NCI-H1417 treated with DMSO at 0.1 percent for 48 hours (cell line): ENCODE measurements at places on chromosomes 12 and 14.

- no peak for DNase-seq
Observed at GRCh38 chr14:37138898-37139297, 33.5 kb downstream of the SLC25A21 start.

- no peak for DNase-seq
Observed at GRCh38 chr12:82019533-82019932, 260.4 kb upstream of the PPFIA2 start.

DNA sequence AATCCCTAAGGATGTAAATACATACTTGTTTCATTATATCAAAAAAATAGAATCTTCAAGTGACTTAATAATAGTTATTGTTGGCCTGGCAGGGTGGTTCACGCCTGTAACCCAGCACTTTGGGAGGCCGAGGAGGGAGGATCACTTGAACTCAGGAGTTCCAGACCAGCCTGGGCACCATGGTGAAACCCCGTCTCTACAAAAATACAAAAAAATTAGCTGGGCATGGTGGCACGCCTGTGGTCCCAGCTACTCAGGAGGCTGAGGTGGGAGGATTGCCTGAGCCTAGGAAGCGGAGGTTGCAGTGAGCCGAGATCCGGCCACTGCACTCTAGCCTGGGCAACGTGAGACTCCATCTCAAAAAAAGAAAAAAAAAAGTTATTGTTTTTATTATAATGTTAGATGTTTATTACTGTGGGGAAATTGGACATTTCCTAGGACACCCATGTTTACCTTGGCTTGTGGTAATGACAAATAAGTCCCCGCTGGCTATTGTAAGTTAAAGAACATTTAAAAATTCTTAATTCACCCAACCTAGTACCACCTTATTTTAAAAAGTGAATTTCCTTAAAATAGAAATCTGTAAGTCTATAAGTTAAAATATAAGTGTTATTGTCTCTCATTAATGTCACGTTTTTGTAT is 1.8 kb downstream of the USP15 start:
- DNase-seq, result no peak

DNA sequence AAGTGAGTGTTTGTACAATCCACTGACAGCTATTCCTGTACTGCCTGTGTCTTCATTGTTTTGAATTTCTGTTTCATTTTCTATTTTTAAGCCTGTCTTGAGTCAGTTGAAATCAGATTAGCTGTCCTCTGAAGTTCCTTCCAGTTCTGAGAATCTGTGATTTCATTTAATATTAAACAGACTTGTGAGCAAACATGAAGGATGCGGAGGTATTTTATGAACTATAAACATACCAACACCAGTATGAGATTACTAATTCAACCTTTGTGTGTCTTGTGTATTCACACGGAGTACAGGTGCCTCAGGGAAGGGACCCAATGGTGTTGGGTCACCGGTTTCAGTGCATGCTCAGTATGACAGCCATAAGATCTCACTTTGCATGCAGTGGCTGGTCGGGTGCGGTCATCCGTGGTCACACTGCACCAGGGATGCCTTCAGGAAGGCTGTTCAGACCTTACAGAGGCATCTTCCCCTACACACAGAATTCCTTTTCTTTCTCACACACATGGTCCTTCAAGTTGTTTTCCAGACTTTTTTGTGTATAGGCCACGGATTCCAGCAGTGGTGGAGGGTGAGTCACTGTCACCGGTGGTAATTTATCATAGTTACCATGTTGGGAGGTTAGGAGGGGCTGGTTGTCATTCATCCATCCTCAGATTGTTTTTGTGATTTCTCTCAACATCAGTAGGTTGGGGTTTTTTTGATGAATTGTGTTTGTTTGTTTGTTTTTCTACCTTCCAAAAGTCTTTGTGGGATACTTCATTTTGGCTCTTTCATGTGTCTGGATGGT is 103.0 kb upstream of the SFSWAP start:
- DNase-seq, result no peak

GRCh38 chr14:68599896-68600610 is 192.8 kb downstream of the ZFP36L1 start:
- DNase-seq, result no peak

- DNase-seq, result no peak
Observed at GRCh38 chr12:23356927-23357708, 592.4 kb downstream of the SOX5 start.

GRCh38 chr14:91744068-91744480 is 12.2 kb upstream of the CATSPERB start:
- no peak for DNase-seq

- no peak for DNase-seq
Observed at GRCh38 chr12:12157424-12157823, 86.7 kb downstream of the BCL2L14 start.

- DNase-seq, result no peak
Observed at GRCh38 chr12:38736821-38737220, 168.6 kb downstream of the CPNE8 start.

DNA sequence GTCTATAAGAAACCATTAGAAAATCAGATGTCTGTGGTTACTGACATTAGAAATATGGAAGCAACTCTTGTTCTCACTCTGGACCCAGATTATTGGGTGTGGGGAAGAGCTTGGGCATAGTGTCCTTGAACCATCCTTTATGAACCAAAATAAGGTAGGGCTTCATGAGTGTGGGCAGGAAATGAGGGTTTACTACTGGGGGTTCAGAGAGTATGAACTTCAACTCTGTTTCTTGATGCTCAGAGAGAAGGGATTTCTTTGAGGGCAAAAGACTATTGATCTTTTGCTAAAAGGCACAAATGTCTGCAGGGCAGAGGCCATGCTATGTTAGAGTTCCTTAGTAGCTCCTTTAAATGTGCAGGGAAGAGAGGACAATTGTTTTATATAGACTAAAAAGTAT is 183.3 kb upstream of the ATP2B1 start:
- DNase-seq, result no peak

- no peak for DNase-seq
Observed at GRCh38 chr12:50506753-50507473, 2.1 kb downstream of the DIP2B start.

DNA sequence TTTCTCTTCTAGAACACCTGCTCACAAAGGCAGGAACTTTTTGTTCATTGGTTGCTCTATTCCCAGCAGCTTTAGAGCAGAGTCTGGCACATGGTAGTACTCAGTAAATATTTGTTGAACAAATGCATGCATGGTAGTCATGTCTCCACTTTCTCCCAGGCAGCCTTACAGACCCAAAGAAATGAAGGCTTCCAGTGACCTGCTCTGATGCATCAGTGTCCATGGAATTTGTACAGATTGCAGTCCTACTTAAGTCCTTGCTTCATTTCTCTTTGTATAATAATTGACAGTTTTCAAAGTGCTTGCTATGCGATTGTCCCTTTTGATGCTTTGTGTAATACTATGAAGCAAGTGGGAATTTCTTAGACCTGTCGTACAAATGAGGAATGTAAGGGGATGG is 119.6 kb downstream of the DERA start:
- no peak for DNase-seq

DNA sequence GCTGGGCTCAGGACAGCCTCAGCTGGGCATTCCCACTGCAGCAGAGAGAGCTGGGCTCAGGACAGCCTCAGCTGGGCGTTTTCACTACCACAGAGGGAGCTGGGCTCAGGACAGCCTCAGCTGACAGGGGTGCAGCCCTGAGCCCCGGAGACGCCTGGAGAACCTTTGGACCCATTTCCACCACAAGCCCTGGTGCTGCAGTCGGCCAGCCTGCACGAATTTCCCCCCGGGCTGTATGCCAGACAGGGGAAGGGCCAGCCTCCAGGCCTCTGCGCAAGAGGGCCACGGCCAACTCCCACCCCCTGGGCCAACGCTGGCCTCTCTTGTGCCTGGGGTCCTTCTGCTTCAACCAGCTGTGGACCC is 2.6 kb upstream of the C14orf180 start:
- no peak for DNase-seq

DNA sequence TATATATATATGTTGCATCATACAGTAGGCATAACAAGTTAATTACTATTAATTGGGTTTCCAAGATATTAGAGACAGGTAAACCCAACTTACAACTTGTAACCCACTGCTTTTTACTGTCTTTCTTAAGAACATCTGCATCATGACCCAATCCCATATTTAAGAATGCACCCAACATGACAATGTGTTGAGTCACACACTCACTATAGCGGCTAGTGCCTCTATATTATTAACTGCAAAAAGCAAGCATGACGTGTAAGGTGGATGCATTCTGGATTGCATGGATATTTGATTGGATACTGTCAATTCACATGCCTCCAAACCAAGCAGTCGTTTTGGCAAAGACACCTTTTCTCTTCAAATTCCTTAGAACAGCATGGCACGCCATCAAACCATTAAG is 68.2 kb downstream of the KSR2 start:
- DNase-seq, result no peak

DNA sequence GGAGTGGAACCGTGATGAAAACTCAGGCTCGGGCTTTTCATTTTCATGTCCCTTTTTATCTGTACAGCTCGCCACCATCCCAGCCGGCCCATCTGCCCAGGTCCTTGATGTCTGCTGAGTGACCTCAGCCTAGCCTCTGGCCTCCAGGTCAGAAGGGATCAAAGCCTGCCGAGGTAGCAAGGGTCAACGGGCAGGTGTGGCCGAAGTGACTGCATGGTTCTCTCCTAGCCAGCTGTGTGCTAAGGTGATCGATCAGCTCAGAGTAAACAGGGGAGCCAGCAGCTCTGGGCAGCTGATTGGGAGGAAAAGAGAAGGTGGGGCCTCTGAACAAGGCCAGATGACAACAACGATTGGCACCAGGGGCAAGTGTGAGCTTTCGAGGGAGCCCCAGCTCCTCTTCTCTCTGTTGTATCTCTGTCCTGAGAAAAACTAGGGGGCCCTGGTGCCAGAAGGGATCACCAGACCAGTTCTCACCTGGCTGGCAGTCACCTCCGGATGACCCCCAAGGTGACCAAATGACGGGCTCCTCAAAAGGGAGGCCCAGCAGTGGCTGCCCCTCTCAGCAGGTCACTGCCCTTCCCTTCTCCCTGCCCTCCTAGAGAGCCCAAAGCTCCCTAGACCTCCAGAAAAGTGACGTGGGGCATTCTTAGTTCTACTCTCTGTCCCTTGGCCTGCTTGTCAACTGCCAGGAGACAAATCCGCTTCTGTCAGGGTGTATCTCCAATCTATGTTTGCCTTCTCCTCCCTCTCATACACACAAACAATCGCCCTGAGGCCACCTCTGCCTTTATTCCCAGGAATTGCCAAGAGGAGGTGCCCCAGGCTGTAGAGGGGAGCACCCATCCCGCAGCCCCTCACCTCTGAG is 3.4 kb downstream of the SLC6A12 start:
- no peak for DNase-seq

- no peak for DNase-seq
Observed at GRCh38 chr14:69612014-69612782, 802 bp downstream of the SUSD6 start.

DNA sequence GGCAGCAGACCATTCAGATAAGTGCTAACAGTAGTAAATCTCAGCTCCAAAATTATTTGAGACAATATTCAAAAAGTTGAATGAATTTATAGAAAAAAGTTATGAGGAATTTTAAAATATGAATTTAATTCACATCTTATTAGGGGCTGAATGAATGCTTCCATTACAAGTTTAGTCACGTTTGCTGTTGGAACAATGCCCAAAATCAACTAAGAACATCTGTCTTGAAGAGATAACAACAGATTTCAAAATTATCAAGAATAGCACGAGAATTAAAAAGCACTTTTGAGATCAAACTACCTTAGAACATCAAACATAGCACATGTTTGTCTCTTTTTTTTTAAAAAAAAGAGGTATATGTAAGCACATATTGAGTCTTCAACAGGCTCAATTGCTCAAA is 115.4 kb upstream of the PPFIA2 start:
- DNase-seq, result no peak

DNA sequence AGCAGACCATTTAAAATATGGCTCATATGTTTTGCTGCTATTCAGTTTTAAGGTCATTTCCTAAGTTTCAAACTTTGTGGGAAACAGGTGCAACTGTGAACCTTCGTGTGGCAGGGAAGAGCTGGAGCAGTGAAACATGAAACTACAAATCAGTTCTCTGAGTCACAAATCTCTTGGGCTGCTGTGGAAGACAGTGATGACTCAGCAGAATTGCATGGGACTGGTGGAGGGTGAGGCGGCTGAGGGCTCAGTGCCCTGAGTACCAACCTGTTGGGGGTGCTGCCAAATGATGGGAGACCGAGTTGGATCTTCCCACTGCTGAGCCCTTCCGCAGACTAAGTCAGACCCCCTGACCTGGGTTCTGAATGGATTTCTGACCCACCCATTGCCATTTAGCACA is 8.4 kb upstream of the CALM1 start:
- DNase-seq, result no peak

- DNase-seq, result no peak
Observed at GRCh38 chr12:33587354-33587753, 147.7 kb upstream of the SYT10 start.

GRCh38 chr12:114682106-114682784 is 1.7 kb downstream of the TBX3 start:
- no peak for DNase-seq

DNA sequence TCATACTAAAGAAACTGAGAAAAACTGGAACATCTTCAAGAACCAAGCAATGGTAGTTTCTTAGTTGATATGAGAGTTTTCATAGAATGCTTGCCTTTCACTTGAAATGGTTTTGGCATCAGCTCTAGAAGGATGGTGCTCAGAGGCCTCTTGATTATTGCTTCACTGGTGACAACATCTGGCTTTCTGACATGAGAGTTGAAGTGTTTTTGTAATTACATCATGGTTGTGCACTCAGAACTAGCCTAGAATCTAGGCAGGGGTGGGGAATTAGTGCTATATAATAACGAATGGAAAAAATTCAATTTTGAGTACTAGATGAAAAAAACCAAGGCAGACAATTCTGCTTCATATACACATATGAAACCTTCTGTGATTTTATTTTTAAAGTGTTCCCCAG is 172.8 kb upstream of the LMNTD1 start:
- no peak for DNase-seq

GRCh38 chr12:72053604-72054003 is 115.0 kb downstream of the TPH2 start:
- no peak for DNase-seq

DNA sequence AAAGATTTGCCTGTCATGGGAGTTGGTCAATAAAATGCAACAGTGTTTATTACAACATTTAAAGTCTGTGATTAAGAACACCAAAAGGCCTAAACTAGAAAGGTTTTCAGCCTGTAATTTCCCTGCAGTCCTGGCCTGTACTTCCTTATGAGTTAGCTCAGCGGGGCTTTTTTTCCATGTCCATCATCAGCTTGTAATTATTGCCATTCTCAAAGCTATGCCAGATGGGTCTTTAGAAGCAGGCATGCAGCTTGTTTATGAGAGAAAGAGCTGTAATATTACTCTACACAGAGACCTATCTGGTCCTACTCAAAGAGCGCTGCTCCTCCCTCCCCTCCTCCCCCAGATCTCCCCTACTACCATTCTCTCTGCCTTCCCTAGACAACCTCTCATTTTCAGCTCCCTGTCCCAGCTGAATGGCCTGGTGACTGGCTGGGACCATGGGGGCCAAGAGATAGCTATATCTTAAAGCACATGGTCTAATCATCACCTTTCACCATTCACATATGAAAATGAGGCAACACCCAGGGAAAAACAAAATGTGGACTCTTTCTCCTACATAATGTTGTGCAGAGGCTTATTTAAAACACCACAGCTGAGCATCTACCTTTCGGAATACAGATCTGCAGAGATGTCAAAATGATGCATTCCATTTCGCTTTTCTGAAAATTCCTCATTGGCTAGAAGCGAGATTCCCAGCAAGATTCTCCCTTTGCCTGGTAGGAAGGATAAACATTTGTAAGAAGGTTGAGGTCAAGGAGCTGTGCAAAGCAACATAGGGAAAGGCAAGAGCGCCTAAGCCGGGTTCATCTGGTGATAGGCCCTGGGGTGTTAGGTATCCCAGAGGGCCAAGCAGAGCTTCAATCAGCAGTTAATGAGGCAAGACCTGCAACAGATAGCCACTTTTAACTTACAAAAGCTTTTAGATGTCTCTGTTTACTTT is 209.7 kb upstream of the CDKN3 start:
- no peak for DNase-seq

GRCh38 chr12:49347311-49348193 is 864 bp downstream of the DNAJC22 start:
- DNase-seq, result no peak
